ENCODE measurements at places on chromosomes 13 and 19.

- DNase-seq: no peak
Observed at GRCh38 chr19:12885749-12886650, 1.0 kb downstream of the KLF1 start.

- DNase-seq: no peak
Observed at GRCh38 chr19:54430306-54431254, 15.3 kb downstream of the TTYH1 start.

DNA sequence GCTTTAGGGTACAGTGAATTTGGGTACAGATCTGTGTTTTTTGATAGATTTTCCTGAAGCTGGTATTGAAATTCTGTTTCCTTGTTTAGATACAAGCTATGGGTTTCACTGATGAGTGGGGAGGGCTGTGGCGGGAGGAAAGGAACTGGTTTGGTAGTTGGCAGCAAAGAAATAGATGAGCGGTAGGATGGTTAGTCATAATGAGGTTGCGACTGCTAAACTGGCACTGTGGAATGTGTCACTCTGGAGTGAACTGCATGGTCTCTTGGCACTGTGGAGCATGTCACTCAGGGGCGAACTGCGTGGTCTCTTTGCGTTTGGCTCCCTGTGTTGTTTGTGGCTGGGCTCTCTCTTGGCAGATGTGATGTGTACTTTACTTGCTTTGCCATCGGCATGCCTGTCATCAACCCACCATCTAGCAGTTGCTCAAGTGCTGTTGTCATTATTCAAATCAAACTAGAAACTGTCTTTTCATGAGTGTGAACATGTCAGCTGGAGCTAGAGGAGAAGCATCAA, 82.1 kb downstream of the ATP8A2 start:
- DNase-seq: no peak

DNA sequence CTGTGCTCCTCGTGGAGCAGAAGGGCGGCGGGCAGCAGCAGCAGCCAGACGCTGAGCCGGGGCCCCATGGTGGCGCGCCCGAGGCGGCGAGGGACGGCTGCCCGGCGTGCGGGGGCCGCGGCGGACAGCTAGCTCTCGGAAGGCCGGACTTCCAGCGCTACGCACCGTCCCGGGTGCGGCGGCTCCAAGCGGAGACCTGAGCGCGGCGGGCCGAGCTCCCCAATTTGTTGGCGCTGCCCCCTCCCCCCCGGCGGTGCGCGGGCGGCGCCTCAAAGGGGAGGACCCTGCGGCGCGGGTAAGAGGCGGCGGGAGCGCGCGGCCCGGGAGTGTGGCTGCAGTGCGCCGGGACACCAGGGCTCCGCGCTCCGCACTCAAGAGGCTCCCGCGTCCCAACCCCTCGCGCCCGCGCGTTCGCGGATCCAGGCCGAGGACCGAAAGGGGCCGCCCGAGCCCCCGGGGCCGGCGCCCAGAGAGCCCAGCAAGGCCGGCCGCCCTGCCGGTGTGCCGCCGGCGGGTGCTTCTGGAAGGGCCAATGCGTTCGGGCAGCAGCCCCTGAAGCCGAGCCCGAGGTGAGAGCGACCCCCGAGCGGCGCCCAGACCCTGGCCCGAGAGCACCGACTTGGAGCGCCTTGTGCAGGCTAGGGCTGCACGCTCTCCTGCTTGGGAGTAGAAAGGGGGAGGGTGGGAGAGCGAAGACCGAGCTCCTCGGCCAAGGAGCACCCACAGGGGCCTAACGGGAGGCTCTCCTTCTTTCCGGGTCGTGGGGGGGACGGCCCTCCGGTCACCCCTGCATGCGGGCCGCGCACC, at the start of the genes COL4A1 and COL4A2:
Gene COL4A1 (minus strand): TSS at position 198 of the 807 bp plus-strand sequence. CDS start 130 bp downstream, at position 68.
Gene COL4A2 (plus strand): TSS at position 325 of the 807 bp plus-strand sequence. CDS start 620 bp downstream, outside the sequence.
- no peak for DNase-seq

DNA sequence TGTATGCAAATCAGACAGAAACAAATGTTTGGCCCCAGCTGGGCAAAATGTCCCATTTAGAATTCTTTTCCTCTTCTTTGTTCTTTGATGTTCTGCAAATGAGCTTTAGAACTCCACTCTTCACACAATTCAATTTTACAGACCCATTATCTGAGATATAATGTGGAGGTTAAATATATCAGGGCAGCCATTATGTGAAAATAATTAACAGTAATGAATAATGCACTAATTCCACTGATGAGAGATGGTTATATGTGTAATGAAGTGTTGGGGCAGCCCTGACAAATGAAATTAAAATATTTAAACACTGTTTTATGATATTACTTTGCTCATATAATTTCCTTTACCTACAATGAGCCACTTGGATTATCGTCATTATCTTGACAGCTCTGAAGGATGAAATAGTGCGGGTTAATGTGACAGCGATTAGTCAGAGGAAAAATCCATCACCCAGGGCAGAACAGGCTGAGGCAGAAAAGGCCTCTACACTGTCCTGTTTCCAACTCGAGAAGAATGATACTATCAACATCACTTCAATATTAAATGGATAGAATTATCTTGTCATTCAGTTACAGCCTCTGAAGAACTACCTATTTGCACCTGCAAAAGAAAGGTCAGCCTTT, 321.1 kb downstream of the RBM26 start:
- no peak for DNase-seq

DNA sequence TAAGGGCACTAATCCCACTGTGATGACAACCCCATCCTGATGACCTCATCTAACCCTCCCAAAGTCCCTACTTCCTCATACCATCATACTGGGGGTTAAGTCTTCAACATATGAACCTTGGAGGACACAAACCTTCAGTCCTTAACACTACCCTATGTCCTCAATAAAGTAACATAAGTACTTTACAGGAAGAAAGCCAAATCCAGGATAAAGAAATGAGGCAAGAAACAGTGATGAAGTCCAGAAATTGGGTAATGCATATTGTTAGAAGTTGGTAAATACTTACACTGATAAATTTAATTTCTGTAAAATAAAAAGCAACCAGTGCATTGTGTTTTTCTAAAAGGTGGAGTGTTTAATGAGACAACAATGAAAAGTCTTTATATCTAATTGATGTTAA, 284.8 kb upstream of the SOX21 start:
- DNase-seq: no peak

GRCh38 chr19:38194061-38194701, 29.8 kb downstream of the DPF1 start:
- no peak for DNase-seq

Measured in BJ (cell line).